Mesenchymal stem cell (in vitro differentiated cells and primary cell): ENCODE measurements at places on chromosomes 12 and 14.

DNA sequence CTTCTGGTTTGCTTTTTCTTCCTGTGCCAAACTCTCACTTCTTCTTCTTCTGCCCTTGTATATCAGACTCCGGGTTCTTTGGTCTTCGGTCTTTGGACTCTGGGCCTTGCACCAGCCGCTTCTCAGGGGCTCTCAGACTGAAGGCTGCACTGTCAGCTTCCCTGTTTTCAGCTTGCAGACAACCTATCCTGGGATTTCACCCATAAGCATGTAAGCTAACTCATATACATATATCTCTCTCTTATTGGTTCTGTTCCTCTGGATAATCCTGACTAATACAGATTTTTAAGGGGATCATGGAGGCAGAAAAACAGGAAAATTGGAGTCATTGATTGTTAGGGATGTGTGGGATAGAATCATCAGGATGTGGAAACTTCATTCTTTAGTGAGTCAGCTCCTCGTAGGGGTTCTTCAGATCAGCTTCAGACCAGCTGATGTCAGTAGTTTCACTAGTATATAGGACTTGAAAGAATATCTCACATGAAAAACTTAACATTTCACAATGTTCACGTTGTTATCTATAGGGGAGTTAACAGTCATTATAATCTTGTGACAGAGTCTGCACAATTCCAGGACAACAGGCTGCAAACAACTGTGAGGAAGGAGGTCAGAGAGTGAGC lies 102.9 kb downstream of the RASSF9 start:
- no peaks in the 10 kb centered on the region for H3K36me3 ChIP-seq
- H3K27me3 ChIP-seq: no peaks in the 10 kb centered on the region
- peak; percentile 20 for DNase-seq
- H3K4me3 ChIP-seq: peak overlapping the region; percentile 7
- no peak overlapping the region for H3K27ac ChIP-seq
- no peaks in the 10 kb centered on the region for H3K4me1 ChIP-seq

- H3K36me3 ChIP-seq: no peaks in the 10 kb centered on the region
- no peak for DNase-seq
- H3K4me3 ChIP-seq: no peak overlapping the region
- H3K4me1 ChIP-seq: no peaks in the 10 kb centered on the region
These were observed 573.7 kb downstream of the BCL11B start for GRCh38 chr14:98698341-98698740.

- H3K27me3 ChIP-seq: peaks cover 49% of the 10 kb centered on the region
- no peak for DNase-seq
- no peak overlapping the region for H3K4me3 ChIP-seq
These were observed 1.1 kb downstream of the CCDC184 start for GRCh38 chr12:48184549-48184922.

- H3K4me3 ChIP-seq: no peak overlapping the region
- H3K36me3 ChIP-seq: no peaks in the 10 kb centered on the region
- DNase-seq: peak; percentile 45
- H3K27ac ChIP-seq: no peak overlapping the region
These were observed 51.0 kb downstream of the MAGOHB start for GRCh38 chr12:10562306-10562933.

DNA sequence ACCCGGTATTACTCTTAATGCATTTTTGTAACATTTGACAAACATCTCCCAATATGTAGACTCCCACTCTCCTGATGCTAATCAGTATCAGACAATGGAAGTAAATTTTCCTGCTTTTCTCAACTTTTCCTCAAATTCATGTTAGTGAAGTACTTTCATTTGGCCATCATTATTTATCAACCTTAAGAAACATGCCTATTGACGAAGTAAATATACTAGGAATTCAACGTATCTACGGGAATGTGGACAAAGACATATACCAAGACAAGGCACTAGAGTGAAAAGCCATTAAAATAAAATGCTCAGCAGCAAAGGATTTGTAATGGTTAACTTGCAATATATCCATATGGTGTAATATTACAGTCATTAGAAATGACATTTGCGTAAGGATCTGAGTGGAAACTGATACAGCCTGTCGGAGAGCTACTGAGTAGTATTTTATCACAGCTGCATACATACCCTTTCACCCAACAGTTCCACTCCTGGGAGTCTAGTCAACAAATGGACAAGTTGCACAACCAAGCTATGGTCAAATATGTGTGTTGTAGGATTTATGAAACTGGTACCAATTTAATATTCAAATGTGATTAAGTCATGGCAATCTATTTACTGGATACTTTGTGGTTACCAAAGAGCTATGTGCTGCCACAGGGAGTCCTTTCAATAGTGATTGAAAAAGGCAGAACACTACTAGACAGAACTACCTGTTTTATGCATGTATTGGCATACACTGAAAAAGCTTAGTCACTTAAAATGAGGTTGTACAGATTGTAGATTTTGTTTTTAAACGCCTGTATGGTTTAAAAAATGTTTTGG lies 26.5 kb downstream of the NUDT4 start:
- peaks cover 9% of the 10 kb centered on the region for H3K36me3 ChIP-seq
- no peak for DNase-seq
- H3K27ac ChIP-seq: no peak overlapping the region
- H3K4me3 ChIP-seq: no peak overlapping the region
- no peaks in the 10 kb centered on the region for H3K4me1 ChIP-seq
- no peaks in the 10 kb centered on the region for H3K27me3 ChIP-seq

- H3K4me1 ChIP-seq: peaks cover 7% of the 10 kb centered on the region
- H3K4me3 ChIP-seq: no peak overlapping the region
- H3K27ac ChIP-seq: no peak overlapping the region
- H3K27me3 ChIP-seq: no peaks in the 10 kb centered on the region
These were observed 4.0 kb downstream of the MYL2 start for GRCh38 chr12:110916295-110916875.

DNA sequence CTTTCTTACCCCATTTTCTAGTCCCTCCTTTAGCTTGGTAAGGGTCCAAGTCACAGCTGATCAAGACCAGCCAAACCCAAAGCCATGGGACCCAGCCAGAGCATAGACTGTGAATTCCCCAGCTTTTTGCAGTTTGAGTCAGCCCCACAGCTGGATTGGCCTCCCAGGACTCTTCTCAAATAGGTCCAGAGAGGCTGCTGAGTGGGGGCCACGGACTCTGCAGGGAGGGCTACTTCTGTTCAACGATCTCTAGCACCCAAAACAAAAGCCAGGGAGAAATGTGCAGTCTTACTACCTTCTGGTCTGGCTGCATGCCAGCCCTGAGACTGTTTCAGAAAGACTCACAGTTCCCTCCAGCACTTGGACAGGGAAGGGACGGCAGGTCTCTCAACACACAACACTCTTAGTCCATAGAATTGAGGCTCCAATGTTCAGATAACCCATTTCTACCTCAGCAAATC lies 1.6 kb downstream of the VDR start:
- H3K4me3 ChIP-seq: no peak overlapping the region
- peak; percentile 64 for DNase-seq
- H3K36me3 ChIP-seq: peaks cover 24% of the 10 kb centered on the region
- H3K4me1 ChIP-seq: peaks cover 26% of the 10 kb centered on the region
- peaks cover 20% of the 10 kb centered on the region for H3K27me3 ChIP-seq
- H3K27ac ChIP-seq: no peak overlapping the region

GRCh38 chr14:75609606-75610475 lies 31.4 kb downstream of the FLVCR2 start:
- DNase-seq: no peak
- H3K4me3 ChIP-seq: no peak overlapping the region
- H3K27me3 ChIP-seq: no peaks in the 10 kb centered on the region
- H3K36me3 ChIP-seq: no peaks in the 10 kb centered on the region

DNA sequence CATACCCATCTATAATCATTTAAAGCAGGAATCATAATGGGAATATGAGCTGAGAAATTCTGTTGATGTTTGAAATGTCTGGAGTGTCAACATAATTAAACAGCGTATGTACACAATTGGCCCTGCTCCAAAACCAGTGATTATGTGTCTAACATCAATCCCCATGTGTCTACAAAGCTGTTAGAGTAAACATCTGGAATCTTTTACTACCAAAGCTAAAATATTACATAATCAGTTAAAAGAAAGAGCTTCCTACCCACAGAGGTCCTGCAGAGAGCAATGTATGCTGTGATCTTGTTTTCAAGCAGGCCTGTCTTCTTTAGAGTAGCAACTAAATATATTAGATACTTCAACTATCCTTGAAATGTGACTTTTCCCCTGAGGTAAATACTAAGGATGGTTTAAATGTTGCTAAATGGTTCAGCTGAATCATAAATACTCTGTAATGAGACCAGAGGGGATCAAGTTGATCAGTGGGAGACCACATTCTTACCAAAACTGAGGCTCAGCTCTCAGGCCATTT lies 74.3 kb downstream of the RASSF8 start:
- H3K4me1 ChIP-seq: peaks cover 3% of the 10 kb centered on the region
- DNase-seq: peak; percentile 50
- H3K27me3 ChIP-seq: no peaks in the 10 kb centered on the region
- H3K36me3 ChIP-seq: peaks cover 3% of the 10 kb centered on the region
- H3K27ac ChIP-seq: no peak overlapping the region

GRCh38 chr14:65015391-65015790 lies 28.7 kb downstream of the FNTB start:
- H3K4me1 ChIP-seq: no peaks in the 10 kb centered on the region
- no peak for DNase-seq
- H3K27ac ChIP-seq: no peak overlapping the region
- no peak overlapping the region for H3K4me3 ChIP-seq
- H3K27me3 ChIP-seq: no peaks in the 10 kb centered on the region
- H3K36me3 ChIP-seq: peaks cover 27% of the 10 kb centered on the region

DNA sequence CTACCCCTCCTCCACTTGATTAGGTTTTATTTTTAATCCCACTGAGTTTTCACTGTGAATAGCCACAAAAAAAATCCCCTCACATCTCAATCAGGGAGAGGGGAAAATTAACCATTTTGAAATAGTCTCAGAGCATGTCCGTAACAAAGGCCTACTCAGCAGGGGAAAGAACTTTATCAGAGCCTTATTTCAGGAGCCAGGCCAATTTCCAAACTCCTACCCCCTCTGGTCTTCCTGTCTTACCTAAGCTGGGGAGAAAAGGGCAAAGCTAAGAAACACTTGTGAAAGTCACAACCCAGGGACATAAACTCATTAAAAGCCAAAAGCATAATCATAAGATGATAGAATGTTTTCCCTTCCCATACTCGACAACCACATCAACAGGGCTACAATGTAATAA lies 260.3 kb upstream of the DIO3 start:
- no peak overlapping the region for H3K27ac ChIP-seq
- no peaks in the 10 kb centered on the region for H3K36me3 ChIP-seq
- no peak for DNase-seq
- H3K4me1 ChIP-seq: no peaks in the 10 kb centered on the region

DNA sequence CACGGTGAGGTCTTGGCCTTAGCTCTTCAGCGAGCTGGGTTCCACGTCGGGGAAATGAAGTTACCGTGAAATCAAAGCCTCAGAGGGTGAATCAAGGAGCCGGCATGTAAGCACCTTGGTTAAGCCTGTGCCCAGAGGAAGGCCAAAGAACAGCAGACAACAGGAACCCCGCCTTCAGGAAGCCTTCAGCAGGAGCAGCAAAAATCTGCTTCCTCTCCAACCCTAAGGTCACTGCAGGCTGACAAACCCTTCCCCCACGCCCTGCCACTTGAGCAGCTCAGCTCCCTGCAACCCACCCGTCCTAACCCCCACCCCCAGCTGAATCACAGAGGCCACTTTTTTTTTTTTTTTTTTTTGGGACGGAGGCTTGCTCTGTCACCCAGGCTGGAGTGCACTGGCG lies 72.9 kb upstream of the LTA4H start:
- no peaks in the 10 kb centered on the region for H3K36me3 ChIP-seq
- no peak for DNase-seq
- H3K4me1 ChIP-seq: no peaks in the 10 kb centered on the region

- H3K27me3 ChIP-seq: no peaks in the 10 kb centered on the region
- no peaks in the 10 kb centered on the region for H3K36me3 ChIP-seq
- no peak overlapping the region for H3K4me3 ChIP-seq
- no peak overlapping the region for H3K27ac ChIP-seq
- no peak for DNase-seq
These were observed 10.0 kb downstream of the STYK1 start for GRCh38 chr12:10663869-10664268.
